ENCODE measurements at places on chromosomes 13 and 19.

DNA sequence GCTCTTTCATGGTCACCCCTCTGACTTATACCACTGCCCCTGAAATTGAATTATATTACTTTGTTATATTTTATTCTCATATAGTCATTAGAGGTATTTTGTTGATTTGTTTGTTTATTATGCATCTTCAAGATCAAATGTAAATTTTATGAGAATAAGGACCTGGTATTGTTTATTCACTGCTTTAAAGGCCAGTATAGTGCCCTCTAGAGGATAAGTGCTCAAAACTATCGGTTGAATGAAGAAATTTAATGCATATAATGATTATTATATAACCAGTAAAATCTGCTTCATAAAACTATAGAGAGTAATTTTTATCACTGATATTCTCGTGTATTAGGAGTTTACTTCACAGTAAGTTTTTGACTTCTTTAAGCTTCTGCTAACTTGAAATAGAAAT is 1401.9 kb downstream of the SLITRK1 start:
- DNase-seq: no peak

GRCh38 chr13:95620825-95621498 is 23.5 kb downstream of the DZIP1 start:
- no peak for DNase-seq

DNA sequence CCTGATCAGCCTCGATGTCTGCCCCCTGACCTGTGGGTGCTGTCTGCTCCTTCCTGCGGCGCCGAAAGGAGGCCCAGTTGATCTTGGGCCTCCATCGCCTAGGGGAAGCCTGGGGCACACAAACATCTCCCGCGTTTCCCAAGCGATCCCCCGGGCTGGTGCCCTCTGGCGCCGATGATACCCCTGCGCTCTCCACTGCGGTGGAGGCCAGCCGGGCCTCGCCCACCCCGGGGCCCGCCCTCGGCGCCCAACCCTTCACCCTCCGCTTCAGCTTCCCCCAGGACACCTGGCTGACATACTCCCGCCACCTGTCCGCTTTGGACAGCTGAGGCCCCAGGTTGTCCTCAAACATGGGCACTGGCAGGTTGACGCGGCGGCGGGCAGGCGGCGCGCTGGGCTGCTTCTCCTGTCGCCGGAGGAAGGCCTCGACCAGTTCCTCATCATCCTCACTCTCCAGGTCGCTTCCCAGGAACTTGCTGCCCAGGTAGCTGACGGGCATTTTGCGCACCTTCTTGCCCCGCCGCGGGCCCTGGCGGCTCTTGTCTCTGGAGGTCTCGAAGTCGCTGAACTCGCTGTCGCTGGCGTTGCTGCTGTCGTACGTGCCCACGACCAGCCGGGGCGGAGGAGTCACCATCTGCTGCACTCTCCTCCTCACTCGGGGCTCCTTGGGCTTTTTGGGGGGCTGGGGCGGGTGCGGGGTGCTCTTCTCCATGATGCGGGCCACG is 1.3 kb downstream of the CCDC8 start:
- no peak for DNase-seq

GRCh38 chr13:110125613-110126272 is 181.2 kb downstream of the COL4A1 start:
- no peak for DNase-seq

GRCh38 chr13:45940061-45940460 is 88.5 kb upstream of the SIAH3 start:
- no peak for DNase-seq

DNA sequence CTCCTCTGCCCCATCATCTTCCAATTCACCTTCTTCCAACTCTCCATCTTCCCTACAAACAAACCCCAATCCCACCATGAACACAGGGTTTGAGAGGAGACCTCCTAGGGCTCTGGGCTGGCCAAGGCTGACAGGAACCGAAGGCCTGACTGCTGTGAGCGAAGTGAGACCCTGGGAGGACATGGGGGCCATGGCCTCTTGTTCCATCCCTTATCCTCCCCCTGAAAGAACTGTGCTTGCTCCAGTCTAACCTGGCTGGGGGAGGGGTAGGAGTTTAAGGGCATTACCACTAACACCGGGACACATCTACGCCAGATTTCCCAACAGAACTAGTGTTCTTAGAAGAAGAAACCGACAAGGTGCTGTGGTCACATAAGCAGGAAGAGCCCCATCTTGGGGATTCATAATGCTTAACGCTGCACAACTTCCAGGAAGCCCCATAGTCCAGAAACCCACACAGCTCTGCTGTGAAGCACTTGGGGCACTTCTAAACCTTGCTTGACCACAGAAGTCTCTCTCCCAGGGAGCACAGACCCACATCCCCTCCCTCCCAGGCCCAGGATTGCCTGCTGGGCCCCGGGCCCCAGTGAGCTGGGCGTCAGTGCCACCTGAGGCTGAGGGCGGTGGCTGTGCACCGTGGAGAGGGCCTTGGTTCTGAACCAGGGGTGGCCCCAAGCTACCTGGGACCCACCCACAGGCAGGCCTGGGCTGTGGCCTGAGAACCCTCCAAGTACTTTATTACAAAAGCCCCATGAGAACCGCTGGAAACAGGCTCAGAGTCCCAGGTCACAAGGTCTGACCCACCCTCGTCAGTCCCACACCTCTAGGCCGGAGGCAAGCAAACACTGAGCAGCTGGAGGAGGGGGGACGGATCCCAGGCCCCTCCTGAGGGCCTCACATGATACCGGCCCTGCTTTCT is 18.8 kb downstream of the ZC3H4 start:
- no peak for DNase-seq
